AG09309 (cell line): ENCODE measurements at places on chromosomes 7 and 10.

- peak; percentile 39 for DNase-seq
These were observed 179.3 kb downstream of the TFEC start for GRCh38 chr7:115851291-115851690.

- peak; percentile 18 for DNase-seq
These were observed 103.4 kb upstream of the MDFIC start for GRCh38 chr7:114818501-114818900.

DNA sequence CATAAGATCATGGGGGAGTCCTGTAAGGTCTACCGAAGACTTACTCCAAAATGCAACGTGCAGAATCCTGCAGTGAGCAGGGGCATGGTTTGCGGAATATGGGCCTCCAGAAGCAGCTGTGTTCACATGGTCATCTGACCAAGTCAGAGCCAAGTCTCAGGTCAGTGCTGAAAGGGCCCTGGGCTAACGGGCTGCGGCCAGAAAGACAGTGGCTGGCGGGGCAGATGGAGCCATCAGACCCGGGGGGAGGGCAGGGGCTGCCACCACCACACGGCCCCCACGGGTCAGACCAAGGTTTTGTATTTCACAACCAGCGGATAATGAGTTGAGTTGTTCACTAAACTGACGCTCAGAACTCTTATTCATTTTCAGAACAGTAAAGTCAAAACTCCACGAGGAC is 522.3 kb downstream of the PTPRN2 start:
- DNase-seq, result no peak

GRCh38 chr7:7421826-7422225 is 113.8 kb downstream of the COL28A1 start:
- DNase-seq, result no peak

DNA sequence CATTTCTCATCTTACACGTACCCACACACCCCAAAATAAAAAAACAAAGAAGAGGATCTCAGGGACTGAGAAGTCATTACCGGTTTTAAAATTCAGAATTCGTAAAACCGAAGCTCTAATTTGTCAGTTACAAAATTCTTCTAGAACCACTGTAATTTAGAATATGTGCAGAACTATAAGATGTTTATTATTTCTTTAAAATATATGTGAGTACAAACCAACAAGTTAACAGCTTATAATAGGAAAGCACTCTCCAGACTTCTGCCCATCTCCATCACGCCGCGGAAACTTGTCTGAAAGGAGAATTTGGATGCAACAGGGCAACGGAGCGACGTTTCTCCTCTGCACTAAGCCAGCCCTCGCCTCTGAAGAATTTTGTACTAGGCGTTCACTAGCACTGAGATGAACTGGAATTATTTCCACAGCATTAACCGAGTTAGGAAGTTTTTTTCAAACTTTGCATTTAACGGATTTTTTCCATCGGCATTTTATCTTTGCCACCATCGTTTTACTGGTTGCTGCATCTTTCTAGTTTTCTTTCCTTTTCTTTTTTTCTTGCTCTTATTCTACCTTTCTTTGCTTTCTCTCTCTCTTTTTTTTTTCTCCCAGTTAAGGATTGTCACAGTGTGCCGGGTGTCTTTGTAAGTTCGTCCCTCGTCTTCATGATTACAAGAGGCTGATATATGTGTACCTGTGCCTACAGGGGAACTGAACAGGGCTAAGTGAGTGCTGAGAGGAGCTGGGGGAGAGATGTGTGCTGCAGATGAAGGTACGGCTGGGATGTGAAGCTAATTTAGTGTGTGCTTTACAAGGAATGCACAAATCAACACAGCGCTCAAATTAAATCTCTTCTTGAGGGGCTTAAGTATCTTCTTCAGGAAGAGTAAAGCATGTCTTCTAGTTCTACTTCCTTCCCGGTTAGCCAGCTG is 295.9 kb upstream of the NFE2L3 start:
- no peak for DNase-seq

- DNase-seq, result no peak
These were observed 918.4 kb downstream of the SORCS3 start for GRCh38 chr10:105559333-105560097.

DNA sequence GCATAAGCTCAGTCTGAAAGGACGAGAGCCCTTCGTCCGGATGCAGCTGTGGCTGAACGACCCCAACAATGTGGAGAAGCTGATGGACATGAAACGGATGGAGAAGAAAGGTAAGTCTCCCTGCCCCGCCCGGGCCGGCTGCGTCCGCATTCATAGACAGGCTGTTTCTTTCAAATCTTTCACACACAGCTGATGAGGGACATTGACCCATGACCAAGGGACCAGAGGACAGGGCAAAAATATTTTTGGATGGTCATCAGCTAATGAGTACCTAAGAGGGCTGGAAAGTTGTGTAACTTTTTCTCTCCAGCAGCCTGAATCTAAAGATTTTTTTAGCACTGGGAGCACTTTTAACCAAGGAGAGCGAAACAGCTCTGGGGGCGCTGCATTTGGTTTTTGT is 52.5 kb upstream of the SH2B2 start:
- DNase-seq, result no peak

DNA sequence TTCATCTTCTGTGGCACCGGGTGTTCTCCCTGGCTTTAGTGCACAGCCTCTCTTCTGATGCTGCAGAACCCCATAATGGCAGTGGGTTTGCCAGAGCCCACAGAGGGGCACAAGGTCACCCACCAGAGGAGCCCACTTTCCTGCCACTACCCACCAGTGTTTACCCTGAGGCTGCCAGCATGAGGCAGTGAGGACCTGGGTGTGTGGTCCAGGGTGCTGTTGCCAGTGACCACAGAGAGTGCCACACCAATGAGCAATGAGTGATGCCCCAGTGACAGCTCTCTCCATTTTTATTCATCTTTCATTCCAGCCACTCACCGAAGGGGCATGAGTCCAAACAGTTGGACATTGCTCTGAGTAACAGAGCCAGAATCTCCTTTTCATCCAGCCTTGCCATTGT is 34.8 kb downstream of the MTURN start:
- no peak for DNase-seq

DNA sequence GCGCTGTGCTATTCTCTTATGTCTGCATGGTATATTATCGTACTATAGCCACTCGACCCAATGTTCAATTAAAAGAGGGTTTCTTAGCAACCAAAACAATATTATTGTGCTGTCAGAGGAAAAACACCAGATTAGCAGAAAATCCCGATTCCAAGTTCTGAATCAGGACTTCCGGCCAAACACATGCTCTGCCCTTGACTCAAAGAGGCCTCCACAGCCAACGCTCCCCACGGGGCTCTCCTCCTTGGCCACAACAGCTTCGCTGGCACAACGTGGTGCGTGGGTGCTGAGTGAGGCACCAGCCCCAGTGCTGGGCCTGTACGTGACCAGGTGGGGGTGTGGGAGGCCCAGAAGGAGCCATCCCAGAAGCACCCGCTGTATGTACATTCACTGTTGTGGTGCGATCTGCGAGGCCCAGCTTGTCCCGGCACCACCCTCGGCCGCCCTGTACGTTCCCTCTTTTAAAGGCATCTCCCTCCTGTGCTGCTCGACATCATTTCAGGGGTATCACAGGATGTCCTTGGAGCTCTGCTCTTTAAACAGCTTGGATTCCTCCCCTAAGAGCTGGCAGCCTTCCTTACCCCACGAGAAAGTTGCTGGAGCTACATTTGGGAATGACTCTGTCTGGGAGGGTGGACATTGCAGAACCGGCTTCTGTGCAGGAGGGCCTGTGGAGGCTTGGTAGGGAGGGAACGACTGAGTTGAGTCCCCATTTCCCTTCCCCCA is 736.2 kb downstream of the PARD3 start:
- peak; percentile 7 for DNase-seq

DNA sequence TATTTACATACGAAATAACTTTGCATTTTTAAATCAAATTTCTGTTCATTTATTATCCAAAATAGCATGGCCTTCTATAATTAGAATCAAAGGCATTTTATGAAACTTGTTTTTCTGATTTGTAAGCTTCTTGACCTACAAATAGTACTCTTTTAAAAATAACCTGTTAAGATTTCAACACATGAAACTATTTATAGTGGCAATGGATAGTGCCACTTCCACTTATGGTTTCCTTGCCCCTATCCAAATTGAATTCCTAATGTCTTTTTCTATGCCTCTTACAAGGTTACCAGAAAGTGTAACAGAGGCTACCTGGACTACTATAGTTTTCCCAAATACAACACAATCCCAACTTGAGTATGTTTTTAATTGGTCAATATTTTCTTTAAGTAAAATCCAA is 263.5 kb downstream of the SEMA3D start:
- DNase-seq, result no peak

DNA sequence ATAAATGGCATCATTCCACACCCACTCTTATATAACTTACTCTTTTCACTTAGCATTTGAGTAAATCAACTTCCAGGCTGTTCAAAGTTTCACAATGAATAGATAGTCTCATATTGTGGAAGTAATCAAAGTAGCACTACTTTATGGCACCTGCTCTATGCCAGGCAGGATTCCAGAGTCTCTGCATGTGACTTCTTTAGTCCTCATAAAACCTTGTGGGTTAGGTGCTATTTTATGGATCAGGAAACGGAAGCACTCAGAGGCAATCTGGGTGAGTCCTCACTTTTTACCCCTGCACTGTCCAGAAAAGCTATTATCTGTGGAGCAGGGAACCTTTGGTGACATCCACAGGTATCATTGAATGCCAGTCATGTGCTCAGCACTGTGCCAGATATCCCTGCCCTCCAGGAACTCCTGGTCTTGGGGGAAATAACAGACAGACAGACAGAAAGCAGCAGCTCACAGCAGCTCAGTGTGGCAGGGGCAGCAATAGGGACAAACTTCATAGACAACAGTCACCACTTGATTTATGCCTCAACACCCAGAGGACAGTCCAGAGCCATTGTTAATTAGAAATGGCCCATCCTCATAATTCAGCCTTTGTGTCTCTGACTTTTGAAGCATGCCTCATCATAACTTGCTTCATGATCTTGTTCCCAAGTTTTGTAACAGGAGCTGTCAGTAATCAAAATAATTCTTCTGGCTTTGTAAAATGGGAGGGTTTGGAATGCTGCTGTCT is 160.6 kb downstream of the SEC23IP start:
- no peak for DNase-seq

DNA sequence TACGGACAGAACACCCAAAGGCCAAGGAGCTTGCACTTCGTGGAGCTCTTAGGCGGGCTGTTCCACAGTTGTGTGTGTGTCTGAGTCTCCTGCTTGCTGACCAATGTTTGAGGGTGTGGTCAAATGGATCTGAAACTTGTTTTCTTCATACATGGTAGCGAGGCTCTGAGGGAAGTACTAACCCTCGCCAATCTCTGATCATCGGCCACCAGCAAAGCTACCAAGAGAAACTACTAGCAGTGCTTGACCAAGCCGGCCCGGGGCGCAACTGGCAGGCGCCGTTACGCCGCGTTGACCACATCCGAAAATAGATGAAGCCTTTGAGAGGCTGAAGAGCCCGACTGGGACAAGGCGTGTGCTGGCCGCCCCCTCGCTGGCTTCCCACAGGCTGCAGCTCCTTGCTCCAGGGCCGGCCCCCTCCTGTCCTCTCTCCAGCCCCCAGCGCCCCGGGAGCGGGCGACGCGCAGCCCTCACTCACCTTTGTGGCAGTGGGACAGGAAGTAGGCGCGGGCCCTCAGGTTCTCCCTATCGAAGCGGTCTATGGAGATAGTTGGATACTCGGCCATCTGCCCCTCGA is 384 bp downstream of the DCLRE1C start:
- no peak for DNase-seq

- DNase-seq, result no peak
These were observed 16.8 kb downstream of the RASGEF1A start for GRCh38 chr10:43249962-43250614.

DNA sequence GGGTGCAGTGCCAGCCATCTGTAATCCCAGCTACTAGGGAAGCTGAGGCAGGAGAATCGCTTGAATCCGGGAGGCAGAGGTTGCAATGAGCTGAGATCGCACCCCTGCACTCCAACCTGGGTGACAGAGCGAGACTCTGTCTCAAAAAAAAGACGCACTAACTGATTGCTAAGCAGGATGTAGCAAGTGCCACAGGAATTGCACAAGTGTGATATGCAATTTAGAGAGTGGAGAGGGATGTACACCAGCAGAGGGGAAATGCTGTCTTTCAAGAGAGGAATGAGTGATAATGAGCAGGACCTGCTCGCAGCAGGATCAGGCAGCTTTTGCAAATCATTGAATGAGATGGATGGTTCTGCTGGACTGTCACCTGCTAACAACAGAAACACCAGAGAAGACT is 13.3 kb upstream of the SLC16A12 start:
- no peak for DNase-seq

DNA sequence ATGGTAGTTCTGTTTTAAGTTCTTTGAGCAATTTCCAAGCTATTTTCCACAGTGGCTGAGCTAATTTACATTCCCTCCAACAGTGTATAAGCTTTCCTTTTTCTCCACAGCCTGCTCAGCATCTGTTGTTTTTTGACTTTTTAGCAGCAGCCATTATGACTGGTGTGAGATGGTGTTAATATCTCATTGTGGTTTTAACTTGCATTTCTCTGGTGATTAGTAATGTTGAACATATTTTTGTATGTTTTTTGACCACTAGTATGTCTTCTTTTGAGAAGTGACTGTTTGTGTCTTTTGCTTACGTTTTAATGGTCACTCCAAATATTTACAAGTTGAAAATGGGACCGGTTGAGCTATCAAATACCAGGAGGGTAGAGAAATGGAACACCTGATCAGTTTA is 20.4 kb downstream of the GNG11 start:
- no peak for DNase-seq

DNA sequence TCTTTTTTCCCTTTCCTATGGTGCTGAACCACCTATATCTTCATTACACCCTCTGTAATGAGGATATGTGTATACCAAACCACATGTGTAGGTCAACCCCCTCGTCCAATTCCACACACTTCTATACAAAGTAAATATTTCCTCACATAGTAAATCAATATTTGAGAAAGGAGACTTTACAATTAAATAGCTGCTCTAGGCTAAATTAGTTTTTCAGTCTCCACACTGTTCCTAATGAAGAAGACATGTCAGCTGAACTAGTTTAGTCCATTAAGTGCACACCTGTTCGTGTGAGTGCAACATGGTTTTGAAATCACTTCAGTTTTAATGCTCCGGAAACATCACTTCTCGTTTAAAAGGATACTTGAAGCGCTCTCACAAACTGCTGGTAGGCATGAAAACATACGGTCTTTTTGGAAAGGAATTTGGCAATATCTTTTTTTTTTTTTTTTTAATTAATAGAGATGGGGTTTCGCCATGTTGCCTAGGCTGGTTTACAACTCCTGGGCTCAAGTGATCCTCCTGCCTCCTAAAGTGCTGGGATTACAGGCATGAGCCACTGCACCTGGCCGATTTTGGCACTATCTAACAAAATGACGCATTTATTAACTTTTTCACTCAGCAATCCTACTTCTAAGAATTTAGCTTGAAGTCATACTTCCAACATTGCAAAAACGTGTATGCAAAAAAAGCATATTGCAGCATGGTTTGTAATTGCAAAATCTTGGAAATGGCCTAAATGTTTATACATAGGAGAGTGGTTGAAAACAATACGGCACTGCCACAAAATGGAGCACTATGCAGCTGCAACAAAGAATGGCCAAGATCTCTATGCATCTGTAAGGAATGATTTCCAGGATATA is 2.1 kb upstream of the XRCC2 start:
- DNase-seq, result no peak

GRCh38 chr7:150804802-150805201 is 4.2 kb downstream of the TMEM176A start:
- DNase-seq, result no peak
